ENCODE measurements at places on chromosomes 2 and 18. TPM values are rescaled to one million over a fixed set of nuclear protein-coding genes. Genes with fewer than 3 reads are reported as not detected.

The MAIP1 gene
- total RNA-seq: 31.9 TPM

GRCh38 chr2:238644095-238645081 is 203.5 kb upstream of the TWIST2 start:
- peak; percentile 49 for DNase-seq

The NAGK gene
- 33.6 TPM for total RNA-seq

The INPP5D gene
- total RNA-seq: 38.6 TPM

DNA sequence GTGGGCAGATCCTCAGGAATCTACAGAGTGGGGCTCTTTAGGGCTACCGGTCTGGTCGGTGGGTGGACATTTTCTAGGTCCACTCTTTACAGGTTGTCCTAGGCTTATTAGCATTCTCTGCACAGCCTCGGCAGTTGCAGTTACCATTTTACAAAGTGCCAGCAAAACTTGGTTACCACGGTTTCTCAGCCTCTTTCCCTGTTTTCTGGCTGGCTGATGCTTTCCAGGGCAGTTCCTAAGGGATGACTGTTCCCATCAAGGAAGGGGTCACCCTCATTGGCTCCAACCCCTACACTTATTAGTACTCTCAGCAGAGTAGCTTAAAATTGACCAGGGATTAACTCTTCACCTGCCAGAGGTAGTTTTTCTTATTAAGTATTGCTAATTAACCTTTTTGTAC is 2.0 kb upstream of the AQP4 start:
- no peak for DNase-seq

DNA sequence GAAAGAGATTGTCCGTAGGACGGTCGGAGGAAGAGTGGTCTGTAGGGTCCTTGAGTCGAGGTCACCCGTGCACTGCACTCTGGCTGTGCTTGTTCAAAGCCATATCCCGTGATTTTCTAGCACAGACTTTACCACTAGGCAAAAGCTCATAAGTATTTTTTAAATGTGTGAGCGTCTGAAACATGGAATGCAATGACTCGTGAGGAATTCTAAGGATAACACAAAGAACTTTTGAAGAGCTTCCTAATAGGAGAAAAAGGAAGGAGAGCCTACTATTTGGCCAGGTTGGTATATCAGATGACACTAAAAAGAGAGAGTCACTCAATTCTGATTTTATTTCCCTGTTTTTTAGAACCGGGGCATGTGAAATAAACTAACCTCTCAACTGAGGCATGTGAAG is 68.3 kb downstream of the CD28 start:
- no peak for DNase-seq

- DNase-seq: no peak
Measured at GRCh38 chr2:204869132-204869823, 324.0 kb downstream of the PARD3B start.

The UCN gene
- 2.7 TPM for total RNA-seq

DNA sequence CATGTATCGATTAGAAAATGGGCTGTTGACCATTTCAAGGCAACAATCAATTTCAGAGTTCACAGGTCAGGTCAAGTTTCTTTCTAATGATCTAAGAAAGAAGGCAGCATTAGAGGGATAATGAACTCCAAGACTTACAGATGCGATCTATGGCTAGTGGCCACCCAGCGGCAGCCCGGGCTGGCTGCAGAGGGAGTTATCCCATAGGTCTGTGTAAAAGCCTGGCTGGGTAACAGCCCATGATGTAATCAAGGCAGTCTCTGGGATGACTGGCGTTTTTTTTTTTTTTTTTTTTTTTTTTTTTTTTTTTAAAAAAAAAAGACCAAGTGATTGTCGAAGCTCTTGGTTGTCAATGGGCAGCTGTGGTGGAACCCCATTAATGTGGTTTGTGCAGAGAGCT is 171.1 kb upstream of the SKOR2 start:
- no peak for DNase-seq

GRCh38 chr18:6960656-6961055 is 156.9 kb downstream of the LAMA1 start:
- DNase-seq: no peak

DNA sequence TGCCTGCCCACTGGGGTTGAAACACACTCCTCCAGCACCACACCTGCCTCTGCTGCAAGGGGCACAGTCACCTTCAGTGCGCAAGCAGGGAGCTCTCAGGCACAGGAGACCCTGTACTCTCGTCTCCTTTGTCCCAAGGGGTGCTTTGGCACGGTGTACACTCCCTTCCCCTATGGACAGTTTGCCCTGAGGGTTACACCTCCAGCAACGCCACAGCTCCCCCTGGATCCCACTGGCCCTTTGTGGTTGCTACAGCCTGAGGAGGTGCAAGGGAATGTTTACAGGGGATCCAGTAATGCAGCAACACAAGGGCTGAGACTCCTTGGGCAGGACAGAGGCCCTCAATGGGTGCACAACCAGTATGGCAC is 45.2 kb upstream of the FAM117B start:
- no peak for DNase-seq

The ACADL gene
- not detected for total RNA-seq

The PAX8 gene
- 0.43 TPM for total RNA-seq

DNA sequence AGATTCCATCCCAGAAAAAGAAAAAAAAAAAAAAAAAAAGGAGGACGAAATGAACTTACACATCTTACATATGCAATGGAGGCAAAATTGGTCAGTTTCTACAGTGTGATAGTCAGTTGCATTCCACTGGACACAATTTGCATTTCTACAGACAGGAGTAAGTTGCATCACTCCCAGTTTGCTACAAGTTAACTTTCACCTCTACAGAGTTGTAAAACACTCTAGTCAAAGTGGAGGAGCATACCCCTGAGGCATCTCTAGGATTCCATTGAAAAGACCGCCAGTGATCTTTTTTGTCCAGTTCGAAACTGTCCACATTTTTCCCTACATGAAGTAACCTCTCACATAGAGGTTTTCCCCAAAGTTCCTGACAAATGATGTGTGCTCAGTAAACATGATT is 202.8 kb downstream of the VAPA start:
- DNase-seq: no peak

DNA sequence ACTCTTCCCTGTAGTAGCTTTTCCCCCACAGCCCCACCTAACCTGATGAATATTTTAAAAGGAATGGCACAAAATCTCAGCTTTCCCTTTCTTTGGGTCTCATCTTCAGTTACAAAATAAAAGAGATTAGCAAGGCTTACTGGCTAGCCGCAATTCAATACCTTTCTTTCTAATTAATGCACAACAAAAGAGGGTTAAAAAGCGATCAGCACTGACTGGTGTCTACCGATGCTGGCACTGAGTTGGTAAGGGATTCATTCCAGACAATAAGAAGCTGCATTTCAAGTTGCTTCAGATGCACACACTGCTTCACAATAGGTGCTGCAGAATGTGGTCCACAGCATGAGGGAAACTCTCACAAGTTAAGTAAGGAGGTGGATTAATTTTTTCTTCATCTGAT is 41.9 kb downstream of the HDHD2 start:
- no peak for DNase-seq

DNA sequence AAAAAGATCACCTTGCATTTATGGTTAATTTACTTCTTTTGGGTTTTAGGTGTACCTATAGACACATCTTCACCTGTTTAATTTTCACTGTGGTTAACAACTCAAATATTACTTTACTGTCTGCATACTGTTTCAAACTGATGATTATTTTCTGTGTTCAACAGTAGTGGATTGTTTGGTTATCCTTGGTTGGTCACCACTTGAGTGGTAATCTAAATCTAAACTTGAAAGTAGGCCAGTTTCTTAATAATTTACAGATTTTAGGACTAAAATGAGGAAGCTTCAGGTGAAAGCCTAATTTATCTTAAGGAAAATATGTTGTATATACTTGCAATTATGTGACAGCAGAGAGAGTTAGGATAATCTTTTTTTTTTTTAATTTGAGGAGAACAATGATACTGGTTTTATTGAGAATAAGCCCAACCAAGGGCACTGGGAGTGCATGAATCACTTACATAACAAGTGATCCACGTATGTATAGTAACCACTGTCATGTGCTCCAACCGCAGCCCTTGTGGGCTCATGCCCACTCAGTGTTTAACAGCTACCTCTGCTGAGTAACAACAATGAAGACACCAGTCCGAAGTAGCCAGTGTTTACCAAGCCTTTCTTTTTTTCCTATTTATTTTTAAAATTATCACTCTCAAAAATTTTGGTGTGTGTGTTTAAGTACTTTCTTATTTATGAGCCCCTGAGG is 31.0 kb upstream of the WDSUB1 start:
- DNase-seq: no peak

The KCNK3 gene
- total RNA-seq: not detected

The CHRNG gene
- not detected for total RNA-seq

The C1QL2 gene
- not detected for total RNA-seq

The SLC11A1 gene
- 0.13 TPM for total RNA-seq
